ENCODE measurements at places on chromosomes 11 and 22.
A peak's percentile ranks its signal among the peaks of the same experiment; 100 is the strongest.

DNA sequence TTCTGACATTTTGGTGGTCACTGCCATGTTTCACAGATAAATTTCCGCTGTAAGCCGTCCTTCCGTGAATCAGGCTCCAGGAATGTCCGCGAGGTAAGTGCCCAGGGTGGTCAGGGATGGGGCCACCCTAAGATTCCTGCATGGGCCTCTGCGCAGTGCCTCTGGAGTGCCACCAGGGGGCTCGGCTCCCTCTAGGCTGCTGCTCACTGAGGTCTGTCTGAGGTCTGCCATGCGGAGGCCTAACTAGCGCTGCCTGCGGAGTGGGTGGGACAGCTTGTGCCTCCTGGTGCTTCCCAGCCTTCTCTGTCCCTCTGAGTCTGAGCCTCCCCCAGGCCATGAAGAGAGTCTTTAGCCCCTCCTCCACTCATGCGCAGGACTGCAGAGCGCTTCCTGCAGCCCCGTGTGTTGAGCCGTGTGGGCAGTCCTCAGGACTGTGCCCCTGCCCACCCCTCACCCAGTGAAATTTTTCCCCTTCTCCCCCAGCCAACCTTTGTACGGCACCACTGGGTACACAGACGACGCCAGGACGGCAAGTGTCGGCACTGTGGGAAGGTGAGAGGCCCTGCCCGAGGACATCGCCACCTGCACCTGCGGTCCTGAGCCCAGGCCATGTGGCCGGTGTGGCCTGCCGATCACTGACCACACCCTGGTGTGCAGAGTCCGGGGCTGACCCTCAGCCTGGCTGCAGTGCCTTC is 11.9 kb upstream of the MDK start:
- peak; percentile 30 for DNase-seq

- DNase-seq = no peak
These were observed 32.3 kb downstream of the WEE1 start for GRCh38 chr11:9605742-9606141.

GRCh38 chr11:19903620-19904069 is 191.0 kb downstream of the NAV2 start:
- peak; percentile 2 for DNase-seq

DNA sequence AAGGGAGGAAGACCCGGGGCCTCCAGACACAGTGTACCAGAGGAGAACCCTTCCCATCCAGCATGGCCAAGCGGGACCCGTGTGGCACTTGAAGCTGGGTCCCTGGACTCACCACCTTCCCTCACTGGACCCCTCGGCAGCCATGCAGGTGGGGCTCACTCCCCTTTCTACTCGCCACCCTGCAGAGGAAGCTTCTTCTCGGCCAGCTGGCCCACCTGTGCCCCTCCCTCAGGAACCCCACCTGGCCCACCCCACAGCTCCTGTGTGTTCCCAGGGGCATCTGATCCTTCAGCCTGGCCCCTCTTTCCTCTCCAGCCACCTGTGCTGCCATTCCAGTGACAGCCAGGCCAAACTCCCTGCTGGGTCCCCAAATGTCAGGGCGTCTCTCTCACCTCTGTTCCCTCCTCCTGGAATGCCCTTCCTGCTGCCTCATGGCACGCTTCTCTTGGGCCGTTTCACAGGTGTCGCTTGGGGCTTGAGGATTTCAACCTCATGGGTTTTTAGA is 38.0 kb downstream of the IGF2 start:
- no peak for DNase-seq

- no peak for DNase-seq
These were observed 49.9 kb downstream of the BIRC2 start for GRCh38 chr11:102396708-102397563.

DNA sequence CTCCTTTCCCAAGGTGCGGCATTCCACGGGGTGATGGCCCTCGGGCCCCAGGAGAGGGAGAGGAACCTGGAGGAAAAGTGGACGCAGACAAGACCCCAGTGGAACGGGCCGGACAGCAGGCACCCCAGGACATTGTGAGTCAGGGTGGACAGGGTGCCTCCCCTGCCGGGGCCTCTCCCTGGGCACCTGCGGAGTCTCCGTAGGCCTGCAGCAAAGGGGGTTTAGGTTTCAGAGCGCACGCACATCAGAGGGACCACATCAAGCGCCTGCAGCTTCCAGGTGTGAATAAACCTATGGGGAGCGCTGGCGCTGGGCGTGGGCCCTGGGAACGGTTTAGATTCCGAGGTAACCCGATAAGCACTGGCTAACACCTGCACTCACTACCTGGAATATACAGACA is 22.7 kb upstream of the FGF19 start:
- no peak for DNase-seq

DNA sequence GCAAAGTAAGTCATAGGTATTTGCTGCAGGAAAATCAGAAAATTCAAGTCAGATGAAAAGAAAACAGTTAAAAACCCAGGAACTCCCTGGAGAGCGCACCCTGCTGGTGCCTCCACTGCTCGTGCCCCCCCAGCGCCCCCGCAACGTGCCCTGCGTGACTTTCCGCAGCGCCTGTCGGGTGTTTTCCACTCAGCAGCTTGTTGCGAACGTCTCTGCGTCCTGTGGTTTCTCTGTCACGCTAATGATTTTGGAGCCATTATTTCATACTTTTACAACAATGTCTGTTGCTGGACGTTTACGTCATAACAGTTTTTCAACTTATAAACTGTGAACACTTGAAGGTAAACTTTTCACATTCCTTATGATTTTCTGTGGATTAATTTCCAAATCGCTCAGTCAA is 5.0 kb downstream of the CRELD2 start:
- DNase-seq = no peak

- DNase-seq = no peak
These were observed 1349.0 kb downstream of the BRD1 start for GRCh38 chr22:48478529-48479265.

GRCh38 chr11:1351278-1351937 is 38.3 kb upstream of the BRSK2 start:
- DNase-seq = no peak

DNA sequence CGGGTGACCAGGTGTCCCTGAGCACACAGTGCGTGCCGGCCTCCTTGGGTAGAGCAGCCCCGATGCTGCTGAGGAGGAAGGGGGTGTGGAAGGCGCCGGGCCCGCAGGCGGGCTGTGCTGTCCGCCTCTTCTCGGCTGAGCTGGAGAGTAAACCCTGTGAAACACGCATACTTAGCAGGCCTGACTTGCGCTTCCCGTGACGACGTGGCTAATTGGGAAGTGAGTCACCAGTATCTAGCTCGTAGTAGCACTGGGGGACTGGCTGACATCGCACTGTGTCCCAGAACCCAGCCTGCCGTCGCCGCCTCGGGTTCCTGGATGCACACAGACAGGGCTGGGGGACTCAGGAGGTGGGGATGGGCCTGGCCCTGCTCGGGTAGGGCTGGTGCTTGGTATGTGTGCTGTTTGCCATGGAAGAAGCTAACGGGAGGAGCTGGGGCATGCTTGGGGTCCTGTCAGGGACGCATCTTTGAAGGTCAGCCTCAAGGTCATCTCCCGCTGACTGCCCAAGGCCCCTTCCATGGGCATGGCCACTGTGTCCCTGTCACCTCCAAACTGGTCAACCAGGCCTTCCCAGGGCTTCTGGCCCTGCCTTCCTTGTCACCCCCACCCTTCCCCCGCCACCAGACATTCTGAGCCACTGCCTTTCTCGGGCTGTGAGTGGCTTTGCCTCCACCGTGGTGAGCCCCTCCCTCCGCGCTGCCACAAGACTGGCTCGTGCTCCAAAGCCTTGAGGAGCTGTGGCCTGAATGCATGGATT is 1327.0 kb downstream of the BRD1 start:
- no peak for DNase-seq

GRCh38 chr22:40401981-40402406 is 31.6 kb downstream of the SGSM3 start:
- DNase-seq = no peak

GRCh38 chr11:28842716-28843115 is 734.5 kb downstream of the METTL15 start:
- no peak for DNase-seq

GRCh38 chr22:29002603-29003002 is 59.0 kb downstream of the C22orf31 start:
- DNase-seq = no peak

DNA sequence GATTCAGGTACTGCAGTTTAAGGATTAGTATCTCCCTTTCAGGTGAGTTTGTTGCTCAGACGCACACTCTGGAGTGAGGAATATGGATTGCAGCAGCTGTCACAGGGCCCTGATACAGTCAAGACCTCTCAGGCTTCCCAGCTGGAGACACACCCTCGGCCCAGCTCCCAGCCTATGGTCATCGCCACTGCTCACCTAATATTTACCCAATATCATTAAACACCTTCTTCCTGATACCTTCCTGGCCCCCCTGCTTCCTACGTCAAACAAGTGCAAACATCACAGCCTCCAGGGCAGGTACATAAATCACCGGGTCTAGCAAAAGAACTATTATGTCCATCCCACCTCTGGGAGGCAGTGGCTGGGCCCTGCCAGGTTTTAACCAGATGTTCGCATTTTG is 213.3 kb downstream of the MN1 start:
- DNase-seq = no peak

DNA sequence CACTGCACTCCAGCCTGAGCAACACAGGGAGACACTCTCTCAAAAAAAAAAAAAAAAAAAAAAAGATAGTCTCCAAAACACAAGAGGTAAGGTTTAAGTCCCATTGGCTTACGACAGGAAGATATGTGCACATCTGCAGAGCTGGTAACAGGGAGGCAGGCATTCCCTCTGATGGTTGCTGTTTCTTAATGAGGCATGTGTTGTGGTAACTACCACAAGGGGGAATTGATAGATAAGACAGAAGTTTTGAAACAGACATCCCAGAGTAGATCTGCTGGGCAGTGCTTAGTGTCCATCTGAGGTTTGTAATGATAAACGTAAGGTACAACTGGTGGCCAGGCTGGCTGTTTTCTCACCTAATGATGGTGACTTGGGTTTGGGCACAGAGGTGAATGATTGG is 4.7 kb downstream of the EIF1AD start:
- no peak for DNase-seq

DNA sequence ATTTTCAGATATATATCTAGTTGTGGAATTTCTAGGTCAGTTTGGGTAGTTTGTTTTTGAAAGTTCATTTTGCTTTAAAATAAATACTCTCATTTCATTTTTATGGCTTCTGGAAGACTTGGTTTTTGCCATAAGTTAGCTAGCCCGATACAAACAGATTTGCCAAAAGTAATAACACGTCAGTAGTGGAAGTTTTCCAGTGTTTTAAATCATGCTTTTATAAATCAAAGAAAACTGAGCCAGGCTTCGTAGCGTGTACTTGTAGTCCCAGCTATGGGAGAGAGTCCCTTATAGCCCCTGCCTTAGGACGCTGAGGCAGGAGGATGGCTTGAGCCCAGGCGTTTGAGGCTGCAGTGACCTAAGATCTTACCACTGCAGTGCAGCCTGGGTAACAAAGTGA is 21.7 kb upstream of the MICALL1 start:
- no peak for DNase-seq

DNA sequence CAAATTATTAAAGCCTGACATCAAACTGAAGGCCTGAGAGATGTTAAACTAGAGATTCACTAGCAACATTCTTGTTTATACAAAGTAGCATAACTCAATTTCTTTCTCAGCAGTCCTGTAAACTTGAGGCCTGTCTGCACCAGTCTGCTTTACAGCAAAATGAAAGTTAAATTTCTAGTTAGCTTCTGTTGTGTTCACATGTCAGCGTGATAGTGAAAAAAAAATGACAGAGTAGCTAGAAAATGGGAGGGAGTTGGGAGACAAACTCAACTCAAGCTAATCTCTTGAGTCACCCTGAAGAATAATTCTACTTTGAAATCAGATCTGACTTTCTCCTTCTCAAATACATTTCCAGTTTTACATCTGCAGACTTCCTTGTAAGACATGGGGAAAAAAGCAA is 6.5 kb downstream of the RBFOX2 start:
- no peak for DNase-seq

- DNase-seq = no peak
These were observed 64.3 kb upstream of the PPARA start for GRCh38 chr22:46085828-46086576.
